ENCODE measurements at places on chromosomes 1 and 21.

DNA sequence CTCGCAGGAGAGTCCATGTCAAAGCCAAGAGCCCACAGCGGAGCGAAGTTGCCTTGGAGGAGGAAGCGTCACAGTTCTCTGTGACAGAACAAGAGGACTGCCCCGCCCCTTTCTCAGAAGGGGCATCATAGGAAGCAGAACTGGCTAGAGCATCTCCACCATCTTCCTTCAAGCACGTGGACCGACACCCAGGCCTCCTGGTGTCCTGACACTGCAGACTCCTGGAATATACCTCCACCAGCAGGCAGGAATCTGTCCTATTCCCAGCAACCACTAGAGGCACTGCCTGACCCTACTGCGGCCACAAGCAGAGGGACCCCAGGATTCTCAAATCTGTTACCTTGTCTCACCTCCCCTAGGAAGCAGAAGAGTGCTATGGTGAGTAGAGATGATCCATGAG, 37.8 kb downstream of the GPA33 start:
- peak; percentile 55 for DNase-seq

- DNase-seq: no peak
These were observed 3.6 kb downstream of the SCNN1D start for GRCh38 chr1:1283821-1284220.

- DNase-seq: no peak
These were observed 3.6 kb upstream of the FOXD2 start for GRCh38 chr1:47434051-47434842.

DNA sequence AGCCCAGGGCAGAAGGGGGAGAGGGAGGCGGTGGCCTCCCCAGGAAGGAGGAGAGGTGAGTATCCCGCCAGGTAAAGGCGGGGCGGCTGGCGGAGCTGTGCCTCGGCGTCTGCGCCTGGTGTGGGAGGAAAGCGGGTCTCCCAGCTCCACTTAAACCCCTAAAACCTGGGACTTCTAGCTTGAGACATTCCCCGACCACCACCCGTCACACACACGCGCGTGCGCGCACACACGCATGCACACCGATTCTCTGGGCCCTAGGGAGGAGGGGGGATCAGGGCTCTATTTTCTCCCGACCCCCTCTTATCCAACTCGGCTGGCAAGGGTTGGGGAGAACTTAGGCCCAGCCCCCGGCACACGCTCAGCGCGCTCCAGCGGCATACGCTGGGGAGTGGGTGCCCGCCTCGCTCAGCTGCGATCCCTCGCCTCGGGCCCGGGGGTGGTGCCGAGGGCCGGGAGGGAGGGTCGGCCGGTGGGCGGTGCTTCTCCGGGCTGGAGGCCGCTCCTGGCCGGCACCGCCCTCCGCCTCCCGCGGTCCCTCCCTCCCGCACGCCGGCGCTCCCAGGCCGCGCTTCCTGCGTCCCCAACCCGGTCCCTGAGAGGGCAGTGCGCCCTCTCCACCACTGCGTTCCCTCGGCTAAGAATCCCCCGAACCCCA, at the start of gene TMEM51:
Gene TMEM51 (plus strand): TSS at position 564 of the 658 bp plus-strand sequence. CDS start 61,341 bp downstream, outside the sequence.
- peak; percentile 82 for DNase-seq

- DNase-seq: no peak
These were observed 185.1 kb downstream of the PLPP3 start for GRCh38 chr1:56394298-56394697.

GRCh38 chr1:201740670-201741111, 88.3 kb upstream of the IPO9 start:
- DNase-seq: no peak
